Stimulated activated naive B cell treated with anti-CD40 and anti-IgM and Interleukin-4, amounts not matched to agents 10 μg/mL and 1 μg/mL and 100 μg/mL, for 72 hours (primary cell): ENCODE measurements at places on chromosomes 1 and 21.

- DNase-seq = no peak
These were observed 109.1 kb downstream of the CD247 start for GRCh38 chr1:167409183-167409582.

GRCh38 chr1:156497078-156497742, 3.4 kb downstream of the MEF2D start:
- DNase-seq = no peak

DNA sequence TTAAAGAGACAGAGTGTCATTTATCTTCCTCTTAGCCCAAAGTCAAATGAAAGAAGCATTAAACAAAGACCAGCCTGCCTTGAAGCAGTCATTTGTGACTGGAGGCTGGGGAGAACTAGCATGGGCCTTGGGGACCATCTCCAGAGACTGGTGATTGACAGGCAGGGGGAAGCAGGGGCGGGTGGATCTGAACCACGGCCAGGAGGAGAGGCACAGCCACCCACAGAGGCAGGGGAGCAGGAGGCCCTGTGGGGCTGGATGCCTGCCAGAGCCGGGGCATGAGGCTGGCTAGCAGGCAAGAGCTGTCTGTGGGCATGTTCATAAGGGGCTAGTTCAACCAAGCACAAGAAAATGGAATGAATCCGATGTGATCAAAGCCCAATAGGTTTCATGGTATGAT, 73.9 kb downstream of the PLXNA2 start:
- no peak for DNase-seq

DNA sequence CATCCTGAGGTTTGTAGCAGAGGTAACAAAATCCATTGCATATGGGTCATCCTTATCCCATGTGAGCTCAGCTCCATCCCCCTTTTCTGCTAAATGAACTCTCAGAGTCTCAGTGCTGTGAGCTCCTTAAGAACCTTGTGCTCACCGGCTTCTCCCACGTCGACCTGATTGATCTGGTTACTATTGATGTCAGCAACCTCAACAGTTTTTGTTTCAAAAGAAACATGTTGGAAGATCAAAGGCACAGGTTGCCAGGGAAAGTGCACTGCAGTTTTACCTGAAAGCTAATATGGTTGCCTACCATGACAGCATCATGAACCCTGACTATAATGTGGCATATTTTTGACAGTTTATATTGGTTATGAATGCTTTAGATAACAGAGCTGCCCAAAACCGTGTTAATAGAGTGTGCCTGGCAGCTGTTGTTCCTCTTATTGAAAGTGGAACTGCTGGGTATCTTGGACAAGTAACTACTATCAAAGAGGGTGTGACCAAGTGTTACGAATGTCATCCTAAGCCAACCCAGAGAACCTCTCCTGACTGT, 131.4 kb downstream of the HS2ST1 start:
- DNase-seq = no peak

- no peak for DNase-seq
These were observed 29.4 kb upstream of the PRSS38 start for GRCh38 chr1:227785805-227786671.

GRCh38 chr1:154329551-154330131, 4.3 kb downstream of the ATP8B2 start:
- no peak for DNase-seq

GRCh38 chr1:36151134-36151844, 2.0 kb upstream of the TRAPPC3 start:
- no peak for DNase-seq

DNA sequence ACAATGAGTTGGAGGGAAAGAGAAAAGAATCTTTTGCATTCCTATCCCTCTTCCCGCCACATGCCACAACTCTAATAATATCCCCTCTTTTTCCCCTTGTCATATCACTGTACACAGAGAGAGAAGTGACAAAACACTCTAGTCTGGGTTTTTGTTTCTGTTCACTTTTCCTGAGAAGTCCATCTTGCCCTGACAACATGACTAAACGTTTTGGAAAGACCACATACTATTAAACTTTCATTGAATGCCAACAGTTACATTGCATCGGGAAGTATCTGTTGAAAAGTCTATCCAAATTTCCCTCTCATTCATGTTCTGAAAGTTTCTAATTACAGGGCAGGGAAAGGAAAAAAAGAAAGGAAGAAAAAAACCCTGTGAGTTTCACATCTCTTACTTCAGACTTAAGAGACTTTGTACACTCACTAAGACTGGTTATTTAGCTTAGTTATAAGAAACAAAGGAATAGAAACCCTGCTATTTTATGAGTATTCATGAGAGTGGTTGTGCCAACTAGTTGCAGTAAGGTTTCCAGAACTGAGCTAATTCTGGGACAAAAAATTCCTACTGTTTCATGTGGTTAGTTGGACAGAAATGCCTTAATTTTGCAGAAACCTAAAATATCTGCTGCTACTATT, 16.9 kb downstream of the PLA2G4A start:
- DNase-seq = no peak

DNA sequence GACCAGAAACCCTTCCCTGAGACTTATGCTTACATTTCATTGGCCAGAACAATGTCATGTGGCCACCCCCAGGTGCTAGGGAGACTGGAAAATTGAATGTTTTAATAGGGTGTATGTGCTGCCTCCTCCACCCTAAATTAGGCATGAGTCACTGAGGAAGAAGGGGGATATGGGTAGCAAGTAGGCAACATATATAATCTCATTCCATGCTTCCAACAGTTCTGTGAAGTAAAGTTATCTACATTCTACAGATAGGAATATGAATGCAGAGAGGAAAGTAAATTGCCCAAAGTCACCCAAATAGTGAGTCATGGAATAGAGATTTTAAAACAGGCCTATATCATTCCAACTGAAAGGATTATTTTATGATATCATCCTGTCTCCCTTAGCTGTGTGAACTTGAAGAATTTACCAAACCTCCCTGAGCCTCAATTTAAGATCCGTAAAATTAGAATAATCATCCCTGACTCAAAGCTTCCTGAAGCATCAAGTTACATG, 168.6 kb upstream of the FGGY start:
- DNase-seq = no peak

- no peak for DNase-seq
These were observed 337.7 kb upstream of the DUSP10 start for GRCh38 chr1:222079566-222079965.

DNA sequence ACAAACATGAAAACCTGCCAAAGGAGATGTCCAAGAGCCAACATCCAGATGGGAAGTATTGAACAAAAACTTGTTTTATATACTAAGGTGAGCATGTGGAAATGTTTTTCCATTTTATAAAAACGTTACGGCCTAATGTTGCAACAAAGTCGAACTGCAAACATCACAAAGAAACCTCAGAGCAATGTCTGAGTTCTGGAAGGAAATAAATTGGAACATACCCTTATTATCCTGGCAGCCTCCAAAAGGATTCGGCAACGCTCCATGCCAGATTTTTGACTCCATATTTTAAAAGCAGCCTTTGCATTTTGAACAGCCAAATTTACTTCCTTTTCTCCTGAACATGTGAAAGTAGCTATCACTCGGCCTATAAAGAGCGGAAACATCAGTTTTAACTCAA, 3.3 kb downstream of the ALDH9A1 start:
- DNase-seq = no peak

GRCh38 chr21:25862596-25862995, 127.8 kb downstream of the GABPA start:
- no peak for DNase-seq

DNA sequence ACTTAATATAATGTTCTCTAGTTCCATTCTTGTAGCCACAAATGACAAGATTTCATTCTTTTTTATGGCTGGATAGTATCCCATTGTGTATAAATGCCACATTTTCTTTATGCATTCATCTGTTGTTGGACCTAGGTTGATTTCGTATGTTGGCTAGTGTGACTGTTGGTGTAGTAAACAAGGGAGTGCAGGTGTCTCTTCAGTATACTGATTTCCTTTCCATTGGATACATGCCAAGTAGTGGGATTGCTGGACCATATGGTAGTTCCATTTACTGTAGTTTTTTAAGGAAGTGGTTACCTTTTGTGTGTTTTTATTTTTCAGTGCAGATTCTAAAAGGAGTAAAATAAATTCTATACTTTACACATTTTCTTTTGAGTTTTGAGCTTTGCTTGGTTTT, 5.7 kb downstream of the PARK7 start:
- DNase-seq = no peak

- no peak for DNase-seq
These were observed 68.6 kb upstream of the VAV3 start for GRCh38 chr1:108033550-108033951.

- no peak for DNase-seq
These were observed 7.6 kb upstream of the PLEKHO1 start for GRCh38 chr1:150142083-150142482.

GRCh38 chr1:212979340-212980122, 29.2 kb downstream of the VASH2 start:
- no peak for DNase-seq

DNA sequence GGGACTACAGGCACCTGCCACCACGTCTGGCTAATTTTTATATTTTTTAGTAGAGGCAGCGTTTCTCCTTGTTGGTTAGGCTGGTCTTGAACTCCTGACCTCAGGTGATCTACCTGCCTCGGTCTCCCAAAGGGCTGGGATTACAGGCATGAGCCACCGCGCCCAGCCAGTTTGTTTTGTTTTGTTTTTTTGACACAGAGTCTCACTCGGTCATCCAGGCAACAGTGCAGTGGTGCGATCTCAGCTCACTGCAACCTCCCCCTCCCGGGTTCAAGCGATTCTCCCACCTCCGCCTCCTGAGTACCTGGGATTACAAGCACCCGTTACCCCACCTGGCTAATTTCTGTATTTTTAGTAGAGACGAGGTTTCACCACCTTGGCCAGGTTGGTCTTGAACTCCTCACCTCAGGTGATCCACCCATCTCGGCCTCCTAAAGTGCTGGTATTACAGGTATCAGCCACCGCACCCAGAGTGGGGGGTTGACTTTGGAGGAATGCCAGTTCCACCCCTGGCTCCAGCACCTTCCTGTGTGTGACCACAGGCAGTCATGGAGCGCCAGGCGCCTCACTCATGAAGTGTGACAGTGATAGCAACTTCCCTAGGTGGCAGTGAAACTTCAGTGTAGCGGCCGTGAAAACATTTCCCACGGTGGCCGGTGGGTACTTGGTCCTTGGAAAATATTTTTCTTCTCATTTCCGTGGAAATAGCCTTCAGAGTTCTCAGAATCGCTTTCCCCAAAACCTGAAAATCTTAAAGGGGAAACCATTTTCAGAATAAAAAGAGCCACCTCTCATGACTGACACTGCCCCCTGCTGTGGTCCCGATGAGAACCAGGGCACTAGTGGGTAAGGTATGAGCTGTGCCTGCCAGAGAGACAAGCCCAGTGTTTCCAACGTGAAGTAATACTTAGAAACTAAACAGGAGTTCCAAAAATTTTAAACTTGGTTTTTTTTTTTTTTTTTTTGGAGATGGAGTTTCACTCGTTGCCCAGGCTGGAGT, 48.6 kb downstream of the WDR4 start:
- DNase-seq = no peak

GRCh38 chr1:8510041-8510823, 192.3 kb downstream of the SLC45A1 start:
- no peak for DNase-seq

DNA sequence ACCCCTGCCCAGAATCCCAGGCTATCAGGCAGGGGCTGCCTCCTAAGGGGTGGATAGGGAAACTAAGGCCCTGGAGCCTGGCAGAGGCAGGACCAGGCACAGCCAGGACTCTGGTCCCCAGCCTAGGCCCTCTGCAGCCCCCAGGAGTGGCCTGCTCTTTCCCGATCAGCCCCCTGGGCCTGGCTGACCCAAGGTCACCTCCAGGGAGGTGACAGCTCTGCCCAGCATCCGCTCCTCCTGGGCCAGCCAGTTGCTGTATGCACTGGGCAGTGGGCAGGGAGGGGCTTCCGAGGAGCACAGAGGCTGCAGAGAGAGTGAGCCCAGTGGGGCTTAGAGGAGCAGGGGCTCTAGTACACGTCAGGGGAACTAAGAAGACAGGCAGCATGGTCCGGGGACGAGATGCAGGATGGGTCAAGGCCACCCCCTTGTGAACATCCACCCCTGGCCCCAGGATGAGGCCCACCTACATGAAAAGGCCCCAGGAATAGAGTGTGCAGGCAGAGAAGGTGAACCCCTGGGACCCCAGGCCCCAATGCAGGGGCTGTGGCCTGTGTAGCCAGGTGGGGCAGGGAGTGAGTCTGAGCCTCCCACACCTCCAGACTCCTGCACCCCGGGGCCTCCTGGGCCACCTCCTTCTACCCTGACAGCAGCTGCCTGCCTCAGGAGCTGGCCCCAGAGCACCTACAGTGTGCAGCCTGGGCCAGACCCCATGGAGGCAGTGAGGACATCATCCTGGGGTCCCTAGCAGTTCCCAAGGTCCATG, 32.8 kb downstream of the WNT9A start:
- no peak for DNase-seq

DNA sequence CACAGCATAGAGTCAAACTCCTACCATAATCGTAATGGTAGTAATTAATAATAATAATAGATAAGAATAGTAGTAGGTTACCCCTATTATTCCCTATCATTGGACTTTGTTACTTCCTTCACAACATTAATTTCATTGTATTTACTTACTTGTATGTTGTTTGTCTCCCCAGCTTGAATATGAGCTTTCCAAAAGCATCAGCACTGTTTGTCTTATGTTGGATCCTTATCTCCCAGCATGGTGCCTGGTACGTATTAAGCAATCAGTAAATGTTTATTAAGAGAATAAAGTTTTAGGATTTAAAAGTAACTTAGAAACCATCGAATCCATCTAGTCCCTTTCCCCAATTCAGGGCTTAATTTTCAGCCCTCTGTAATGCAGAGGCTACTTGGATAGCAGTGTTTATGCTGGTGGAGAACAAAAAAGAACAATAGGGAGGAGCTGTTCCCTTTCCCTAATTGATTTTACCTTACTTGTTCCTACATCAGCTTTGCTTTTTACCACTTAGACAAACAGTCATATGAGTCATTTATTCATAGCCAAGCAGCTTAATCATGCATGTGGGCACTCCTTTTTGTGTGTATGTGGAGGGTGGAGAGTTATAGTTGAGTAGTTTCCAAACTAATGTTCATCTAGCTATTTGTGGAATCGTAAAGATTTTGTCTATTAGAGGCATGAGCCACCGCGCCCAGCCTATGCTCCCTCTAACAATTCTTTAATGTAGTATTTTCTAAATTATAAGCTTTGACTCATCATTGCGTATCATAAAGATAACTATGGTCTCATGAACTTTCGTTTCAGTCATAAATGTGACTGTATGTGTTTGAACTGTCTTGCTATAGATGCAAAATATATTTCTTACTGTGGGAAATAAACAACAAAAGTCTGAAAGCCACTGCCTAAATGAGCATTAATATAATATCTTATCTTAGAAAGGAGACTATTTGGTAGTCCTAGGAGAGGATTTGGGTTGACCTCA, 20.9 kb upstream of the DR1 start:
- no peak for DNase-seq
